Hepatocyte (in vitro differentiated cells): ENCODE measurements at places on chromosomes 6 and 20. TPM values are rescaled to one million over a fixed set of nuclear protein-coding genes. Genes with fewer than 3 reads are reported as not detected.

The TRIM31 gene
- polyA plus RNA-seq = 5.0 and 10.1 TPM in 2 replicates

The ETV7 gene
- polyA plus RNA-seq = 0.60 and 1.2 TPM in 2 replicates

The SFTA2 gene
- polyA plus RNA-seq = 8.8 and 9.5 TPM in 2 replicates

The LKAAEAR1 gene
- polyA plus RNA-seq = 0.91 and 1.2 TPM in 2 replicates

DNA sequence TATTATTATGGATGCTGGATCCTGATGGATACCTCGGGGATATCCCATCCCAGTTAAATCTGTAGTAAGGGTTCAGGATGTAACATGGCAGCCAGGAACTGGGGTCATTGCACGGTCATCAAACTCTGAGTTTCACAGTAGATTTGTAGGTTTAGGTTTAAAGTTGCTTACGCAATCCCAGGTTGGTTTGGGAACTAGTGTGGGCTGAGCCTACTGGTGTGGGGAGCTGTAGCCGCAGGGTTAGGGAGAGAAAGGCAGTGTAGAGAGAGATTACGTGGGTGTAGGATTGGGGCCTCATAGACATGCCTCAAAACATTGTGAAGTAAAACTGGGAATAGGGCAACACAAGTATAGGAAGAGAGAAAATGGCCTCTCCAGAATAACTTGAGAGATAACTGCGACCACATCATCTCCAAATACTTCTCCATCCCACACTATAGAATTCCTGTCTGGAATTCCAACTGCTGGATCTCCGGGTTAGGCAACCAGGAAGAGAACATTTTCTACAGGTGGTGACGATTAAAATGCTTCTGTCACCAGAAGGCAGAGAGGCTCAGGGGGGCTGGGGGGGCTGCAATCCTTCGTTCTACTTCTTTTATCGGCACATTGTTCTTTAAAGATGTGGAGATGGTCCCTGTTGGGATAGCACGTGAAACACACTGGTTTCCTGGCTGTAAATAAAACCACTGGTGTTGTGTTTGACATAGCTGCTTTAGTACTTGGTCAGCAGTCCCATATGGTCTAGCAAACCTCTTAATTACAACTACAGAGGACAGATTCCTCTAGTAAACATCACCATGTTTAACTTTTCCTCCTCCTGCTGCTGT lies 44.9 kb upstream of the TMEM170B start:
- no peak for DNase-seq

- DNase-seq = no peak
Observed at GRCh38 chr20:44356353-44356723, 839 bp downstream of the HNF4A start.

GRCh38 chr20:33796907-33797544 lies 14.1 kb upstream of the CHMP4B start:
- DNase-seq = no peak

GRCh38 chr6:107600936-107601335 lies 111.0 kb downstream of the SOBP start:
- DNase-seq = peak; percentile 57

- DNase-seq = no peak
Observed at GRCh38 chr20:38894091-38894847, 31.9 kb upstream of the FAM83D start.

DNA sequence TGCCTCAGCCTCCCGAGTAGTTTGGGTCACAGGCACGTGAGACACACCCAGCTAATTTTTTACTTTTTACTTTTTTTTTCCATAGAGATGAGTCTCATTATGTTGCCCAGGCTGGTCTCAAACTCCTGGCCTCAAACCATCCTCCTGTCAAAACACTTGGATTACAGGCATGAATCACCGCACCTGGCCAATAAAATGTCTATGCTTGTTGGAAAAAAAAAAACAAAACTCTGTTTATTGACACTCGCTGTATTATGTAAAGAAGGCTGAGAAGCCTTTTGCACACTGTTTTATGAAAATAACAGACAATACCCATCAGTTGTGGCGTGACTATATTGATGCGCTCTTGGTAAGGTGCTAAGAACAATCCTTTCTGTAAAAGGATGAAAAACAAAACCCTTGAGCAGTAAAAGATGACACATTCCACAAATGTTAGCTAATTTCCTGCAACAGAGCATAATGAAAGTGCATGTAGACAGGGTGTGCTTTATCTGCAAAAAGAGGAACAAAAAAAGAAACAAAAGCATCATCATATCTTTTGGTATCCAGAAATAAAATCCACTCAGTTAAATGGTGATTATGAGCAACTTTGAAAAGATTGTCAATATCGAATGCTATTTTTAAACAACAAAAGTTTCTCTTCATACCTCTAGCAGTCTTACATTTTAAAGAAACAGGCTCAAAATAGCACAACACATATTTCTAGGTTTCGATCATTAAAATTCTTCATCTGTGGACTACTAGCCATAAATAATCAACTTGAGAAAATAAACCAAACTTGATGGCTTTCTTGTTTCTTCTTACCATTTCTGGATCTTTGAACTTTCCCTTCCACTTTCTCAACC lies 108.3 kb upstream of the PHACTR1 start:
- DNase-seq = no peak

GRCh38 chr6:21739838-21740237 lies 146.3 kb downstream of the SOX4 start:
- DNase-seq = no peak
